ENCODE measurements at places on chromosomes 6 and 20. TPM values are rescaled to one million over a fixed set of nuclear protein-coding genes. Genes with fewer than 3 reads are reported as not detected.

The CNKSR3 gene
- total RNA-seq, result 11.8 TPM

The ME1 gene
- 14.7 TPM for total RNA-seq

DNA sequence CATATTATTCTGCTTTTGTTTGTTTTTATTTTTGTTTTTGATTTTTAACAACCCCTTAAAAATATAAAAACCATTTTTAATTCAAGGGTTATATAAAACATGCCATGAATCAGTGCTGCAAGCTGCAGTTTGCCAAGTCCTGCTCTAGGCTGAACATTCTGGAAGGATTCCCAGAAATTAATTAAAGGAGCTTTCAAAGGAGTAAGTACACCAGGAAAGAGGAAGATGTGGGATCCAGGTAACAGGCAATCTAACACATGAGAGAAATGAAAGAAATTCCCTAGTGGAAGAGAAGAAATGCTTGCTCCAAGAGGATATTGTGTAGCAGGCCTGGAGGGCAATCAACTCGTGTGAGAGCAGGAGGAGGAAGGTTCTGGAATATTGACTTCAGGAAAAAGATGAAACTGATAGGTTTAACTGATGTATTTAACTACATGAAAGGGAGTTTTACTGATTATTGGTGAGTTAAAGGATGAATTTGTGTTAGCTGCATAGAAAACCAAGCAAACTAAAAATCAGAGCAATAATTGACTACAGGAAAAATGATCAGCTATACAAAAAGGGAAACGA lies 146.0 kb upstream of the PHACTR1 start:
- H3K36me3 ChIP-seq, result no peaks in the 10 kb centered on the region
- no peaks in the 10 kb centered on the region for H3K27me3 ChIP-seq
- no peak overlapping the region for H3K4me3 ChIP-seq
- peaks cover 13% of the 10 kb centered on the region for H3K4me1 ChIP-seq

The KIF6 gene
- 0.49 TPM for total RNA-seq

- no peaks in the 10 kb centered on the region for H3K27me3 ChIP-seq
- H3K27ac ChIP-seq, result peak overlapping the region; percentile 53
- H3K4me3 ChIP-seq, result no peak overlapping the region
- no peak for DNase-seq
- no peaks in the 10 kb centered on the region for H3K36me3 ChIP-seq
Observed at GRCh38 chr20:9262653-9263194, 193.8 kb downstream of the PLCB4 start.

- DNase-seq, result no peak
- no peak overlapping the region for H3K27ac ChIP-seq
- no peak overlapping the region for H3K4me3 ChIP-seq
Observed at GRCh38 chr20:50574108-50574507, 63.9 kb downstream of the PTPN1 start.

The KCNQ2 gene
- total RNA-seq, result not detected

GRCh38 chr6:41638002-41638934 lies at the start of gene MDFI:
TSS of gene MDFI (plus strand) at chr6:41638468. CDS start at chr6:41638750, 282 bp downstream.
- H3K4me1 ChIP-seq, result peaks cover 34% of the 10 kb centered on the region
- H3K27me3 ChIP-seq, result peaks cover 24% of the 10 kb centered on the region
- H3K4me3 ChIP-seq, result peak within 1 kb of the TSS; percentile 56

DNA sequence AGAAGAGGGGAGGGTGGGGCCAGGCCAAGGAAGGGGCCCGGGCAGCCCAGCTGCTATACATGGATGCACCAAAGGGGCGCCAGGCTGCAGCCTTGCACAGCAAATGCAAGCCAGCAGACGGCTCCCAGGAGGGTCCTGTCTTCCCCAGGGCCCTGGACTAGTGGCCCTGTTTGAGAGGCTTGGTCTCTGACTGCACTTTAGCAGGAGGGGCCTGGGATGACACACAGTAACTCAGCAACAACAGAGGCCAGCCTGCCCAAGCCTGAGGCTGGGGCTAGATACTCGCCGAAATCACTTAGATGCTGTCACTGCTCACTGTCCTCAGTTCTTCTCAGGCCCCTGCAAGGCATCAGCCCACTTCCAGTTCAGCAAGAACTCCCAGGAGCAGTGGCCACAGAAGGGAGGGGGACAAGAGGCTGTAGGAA lies 73.5 kb downstream of the TRAM2 start:
- H3K27me3 ChIP-seq, result no peaks in the 10 kb centered on the region
- no peak for DNase-seq
- H3K4me1 ChIP-seq, result peaks cover 20% of the 10 kb centered on the region
- no peak overlapping the region for H3K4me3 ChIP-seq
- H3K27ac ChIP-seq, result peak overlapping the region; percentile 77

DNA sequence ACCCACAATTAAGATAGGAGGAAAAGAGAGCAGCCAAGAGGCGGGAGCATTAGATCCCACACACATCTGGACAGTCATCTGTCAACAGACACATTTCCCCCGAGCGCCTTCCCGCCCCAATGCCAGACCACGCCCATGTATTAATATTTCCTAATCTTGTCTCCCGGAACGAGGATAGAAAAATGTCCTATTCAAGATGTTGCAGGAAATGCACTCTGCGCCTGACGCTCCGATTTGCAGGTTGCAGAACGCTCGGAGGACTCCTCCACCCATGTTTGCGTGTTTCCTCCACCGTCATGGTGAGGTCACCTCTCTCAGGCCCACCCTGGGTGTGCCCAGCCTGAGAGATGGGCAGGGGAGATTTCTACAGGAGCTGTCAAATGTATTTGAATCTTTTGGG lies 215.2 kb downstream of the TAF4 start:
- peaks cover 15% of the 10 kb centered on the region for H3K27me3 ChIP-seq
- H3K4me3 ChIP-seq, result no peak overlapping the region
- no peak overlapping the region for H3K27ac ChIP-seq
- no peaks in the 10 kb centered on the region for H3K4me1 ChIP-seq
- H3K36me3 ChIP-seq, result no peaks in the 10 kb centered on the region
- no peak for DNase-seq

- H3K4me1 ChIP-seq, result no peaks in the 10 kb centered on the region
- H3K4me3 ChIP-seq, result peak within 1 kb of the TSS; percentile 34
- H3K27ac ChIP-seq, result peak within 1 kb of the TSS; percentile 20
- DNase-seq, result peak; percentile 73
- H3K27me3 ChIP-seq, result no peaks in the 10 kb centered on the region
Observed at GRCh38 chr6:138795809-138796603, at the start of gene ECT2L. TSS of gene ECT2L (plus strand) at chr6:138796087. CDS start at chr6:138813275, 17,188 bp downstream.

The OVOL2 gene
- 6.7 TPM for total RNA-seq

The LTB gene
- total RNA-seq, result 6.2 TPM

The GJA10 gene
- not detected for total RNA-seq

DNA sequence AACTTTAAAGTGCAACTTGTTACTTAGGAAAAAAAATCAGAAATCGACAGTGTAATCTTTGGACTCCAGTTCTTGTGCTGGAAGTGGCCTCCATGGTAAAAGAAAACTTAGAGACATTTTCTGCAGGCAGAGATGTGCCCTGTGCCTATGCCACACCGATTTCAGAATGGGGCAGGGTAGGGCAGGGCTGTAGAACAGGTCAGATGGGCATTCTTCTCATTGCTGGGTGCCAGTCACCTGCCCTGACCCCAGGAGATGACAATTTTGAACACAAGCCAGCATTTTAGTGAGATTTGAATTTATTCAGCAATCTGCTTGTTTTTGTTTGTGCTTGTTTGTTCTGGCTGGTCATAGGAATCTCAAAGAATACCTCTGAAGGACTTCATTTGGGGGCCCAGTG lies 63.3 kb downstream of the SASH1 start:
- H3K36me3 ChIP-seq, result no peaks in the 10 kb centered on the region
- H3K4me1 ChIP-seq, result peaks cover 24% of the 10 kb centered on the region
- DNase-seq, result no peak
- H3K27ac ChIP-seq, result peak overlapping the region; percentile 55
- H3K4me3 ChIP-seq, result no peak overlapping the region
- no peaks in the 10 kb centered on the region for H3K27me3 ChIP-seq

DNA sequence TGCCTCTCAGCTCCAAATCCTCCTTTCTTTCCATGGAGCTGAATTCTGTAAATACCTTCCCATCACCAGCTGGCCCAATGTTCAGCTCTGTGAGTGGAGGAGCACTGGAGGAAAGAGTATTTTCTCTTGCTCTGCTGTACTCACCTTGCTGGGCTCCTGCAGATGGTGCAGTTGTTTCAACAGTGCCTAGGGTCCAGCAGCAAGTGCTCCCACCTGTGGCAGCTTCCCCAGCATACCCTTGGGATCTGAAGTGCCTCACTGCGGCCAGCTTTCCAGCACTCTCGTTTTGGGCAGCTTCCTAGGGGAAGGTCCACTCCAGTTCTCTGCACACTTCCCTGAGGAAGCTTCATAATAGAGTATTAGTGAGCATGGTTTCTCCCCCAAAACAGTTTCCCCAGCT lies 170.9 kb downstream of the ARHGAP18 start:
- H3K27me3 ChIP-seq, result no peaks in the 10 kb centered on the region
- no peaks in the 10 kb centered on the region for H3K36me3 ChIP-seq
- no peak overlapping the region for H3K4me3 ChIP-seq
- no peak for DNase-seq
- H3K4me1 ChIP-seq, result no peaks in the 10 kb centered on the region
- no peak overlapping the region for H3K27ac ChIP-seq

The RPRD1B gene
- total RNA-seq, result 33.1 TPM

- no peak overlapping the region for H3K4me3 ChIP-seq
- H3K27me3 ChIP-seq, result no peaks in the 10 kb centered on the region
- DNase-seq, result peak; percentile 67
Observed at GRCh38 chr6:52929321-52930164, 20.0 kb upstream of the GSTA3 start.

GRCh38 chr6:142827369-142827768 lies 117.6 kb downstream of the HIVEP2 start:
- H3K27me3 ChIP-seq, result no peaks in the 10 kb centered on the region
- H3K27ac ChIP-seq, result no peak overlapping the region
- DNase-seq, result no peak
- no peaks in the 10 kb centered on the region for H3K36me3 ChIP-seq
- peaks cover 7% of the 10 kb centered on the region for H3K4me1 ChIP-seq
- H3K4me3 ChIP-seq, result no peak overlapping the region

The PGC gene
- total RNA-seq, result 1,050 TPM

The CAP2 gene
- 7.2 TPM for total RNA-seq

The MYBL2 gene
- 1.0 TPM for total RNA-seq

GRCh38 chr6:157211603-157212455 lies 111.5 kb downstream of the TMEM242 start:
- H3K27me3 ChIP-seq, result no peaks in the 10 kb centered on the region
- no peak for DNase-seq
- H3K27ac ChIP-seq, result no peak overlapping the region
- H3K4me1 ChIP-seq, result no peaks in the 10 kb centered on the region

The LRP11 gene
- 51.1 TPM for total RNA-seq

DNA sequence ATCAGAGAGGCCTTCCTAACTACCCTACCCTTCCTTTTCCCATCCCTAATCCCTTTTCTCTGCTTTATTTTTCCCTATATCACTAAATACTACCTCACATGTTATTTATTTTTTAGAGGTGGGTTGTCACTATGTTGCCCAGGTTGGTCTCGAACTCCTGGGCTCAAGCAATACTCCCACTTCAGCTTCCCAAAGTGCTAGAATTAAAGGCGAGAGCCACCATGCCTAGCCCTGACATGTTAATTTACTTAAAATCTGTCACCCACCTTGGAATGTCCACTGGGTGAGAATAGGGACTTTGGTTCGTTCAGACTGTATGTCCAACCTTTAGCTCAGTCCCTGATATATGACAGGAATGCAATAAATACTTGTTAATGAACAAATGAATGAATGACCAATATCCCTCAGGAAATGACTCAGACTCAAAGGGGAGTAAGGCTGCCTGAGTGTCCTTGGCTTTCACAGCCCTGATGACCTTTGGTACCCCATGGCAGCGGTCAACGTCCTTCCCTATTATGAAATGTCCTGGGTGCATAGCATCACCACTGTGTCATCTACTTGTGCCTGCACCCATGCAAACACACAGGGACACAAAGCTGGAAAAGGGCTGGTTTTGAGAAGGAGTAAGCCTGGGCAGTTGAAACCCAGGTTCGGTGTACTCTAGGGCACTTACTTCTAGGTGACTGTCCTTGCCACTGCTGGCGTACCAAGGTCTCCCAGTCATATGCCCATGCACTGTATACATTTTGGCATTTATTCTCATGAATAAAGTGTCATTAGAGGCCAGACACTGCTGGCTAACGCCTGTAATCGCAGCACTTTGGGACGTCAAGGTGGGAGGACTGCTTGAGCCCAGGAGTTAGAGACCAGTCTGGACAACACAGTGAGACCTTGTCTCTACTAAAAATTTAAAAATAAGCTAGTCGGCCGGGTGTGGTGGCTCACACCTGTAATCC lies 26.5 kb downstream of the BCL2L1 start:
- no peaks in the 10 kb centered on the region for H3K27me3 ChIP-seq
- DNase-seq, result no peak
- no peak overlapping the region for H3K4me3 ChIP-seq
- peaks cover 78% of the 10 kb centered on the region for H3K4me1 ChIP-seq
- peaks cover 22% of the 10 kb centered on the region for H3K36me3 ChIP-seq

The PSMB9 gene
- 47.2 TPM for total RNA-seq

The IL20RA gene
- total RNA-seq, result 13.3 TPM

DNA sequence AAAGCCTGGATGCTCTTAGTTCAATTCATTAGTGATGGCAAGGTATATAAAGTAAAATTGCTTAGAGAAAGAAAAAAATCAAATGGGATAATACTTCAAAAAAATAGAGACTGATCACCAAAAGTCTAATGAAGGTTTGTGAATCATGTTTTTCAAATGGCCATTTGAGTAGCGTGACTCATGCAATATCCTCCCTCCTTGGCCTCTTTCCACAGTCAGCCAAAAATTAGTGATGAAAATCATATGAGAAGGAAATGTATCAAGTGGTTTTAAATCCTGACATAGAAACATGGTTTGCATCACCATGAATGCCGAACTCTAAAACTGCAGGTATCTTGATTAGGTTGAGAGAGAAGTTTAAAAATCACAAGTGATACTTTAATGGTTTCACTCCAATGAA lies 1.2 kb upstream of the COL19A1 start:
- H3K36me3 ChIP-seq, result no peaks in the 10 kb centered on the region
- H3K27ac ChIP-seq, result no peak overlapping the region
- peaks cover 50% of the 10 kb centered on the region for H3K27me3 ChIP-seq
- DNase-seq, result no peak

DNA sequence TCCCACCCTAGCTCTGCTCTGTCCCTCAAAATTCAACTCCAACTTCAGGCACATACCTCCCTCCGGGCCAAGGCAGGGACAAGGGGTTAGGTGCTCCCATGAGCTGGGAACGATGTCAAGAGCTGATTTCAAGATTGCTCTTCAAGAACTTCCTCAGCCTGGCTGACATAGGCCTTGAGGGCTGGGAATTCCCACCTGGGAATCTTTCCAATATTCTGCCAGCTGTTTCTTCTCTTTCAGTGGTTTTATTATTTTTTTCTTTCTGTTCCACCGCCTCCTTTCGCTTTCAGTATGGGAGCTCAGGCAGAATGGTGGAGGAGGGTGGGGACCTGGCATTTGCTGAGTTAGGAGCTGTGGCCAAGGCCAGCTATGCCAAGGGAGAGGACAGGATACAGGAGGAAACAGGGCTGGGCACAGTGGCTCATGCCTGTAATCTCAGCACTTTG lies 33.7 kb downstream of the SRSF3 start:
- H3K27me3 ChIP-seq, result no peaks in the 10 kb centered on the region
- H3K4me1 ChIP-seq, result peaks cover 40% of the 10 kb centered on the region
- peak overlapping the region; percentile 58 for H3K27ac ChIP-seq
- no peak overlapping the region for H3K4me3 ChIP-seq

The PXDC1 gene
- 70.8 TPM for total RNA-seq

The VWA7 gene
- 3.4 TPM for total RNA-seq

GRCh38 chr6:78436335-78436734 lies 431.0 kb upstream of the IRAK1BP1 start:
- no peaks in the 10 kb centered on the region for H3K4me1 ChIP-seq
- H3K27me3 ChIP-seq, result no peaks in the 10 kb centered on the region
- no peaks in the 10 kb centered on the region for H3K36me3 ChIP-seq
